ENCODE measurements at places on chromosomes 12 and 14.

DNA sequence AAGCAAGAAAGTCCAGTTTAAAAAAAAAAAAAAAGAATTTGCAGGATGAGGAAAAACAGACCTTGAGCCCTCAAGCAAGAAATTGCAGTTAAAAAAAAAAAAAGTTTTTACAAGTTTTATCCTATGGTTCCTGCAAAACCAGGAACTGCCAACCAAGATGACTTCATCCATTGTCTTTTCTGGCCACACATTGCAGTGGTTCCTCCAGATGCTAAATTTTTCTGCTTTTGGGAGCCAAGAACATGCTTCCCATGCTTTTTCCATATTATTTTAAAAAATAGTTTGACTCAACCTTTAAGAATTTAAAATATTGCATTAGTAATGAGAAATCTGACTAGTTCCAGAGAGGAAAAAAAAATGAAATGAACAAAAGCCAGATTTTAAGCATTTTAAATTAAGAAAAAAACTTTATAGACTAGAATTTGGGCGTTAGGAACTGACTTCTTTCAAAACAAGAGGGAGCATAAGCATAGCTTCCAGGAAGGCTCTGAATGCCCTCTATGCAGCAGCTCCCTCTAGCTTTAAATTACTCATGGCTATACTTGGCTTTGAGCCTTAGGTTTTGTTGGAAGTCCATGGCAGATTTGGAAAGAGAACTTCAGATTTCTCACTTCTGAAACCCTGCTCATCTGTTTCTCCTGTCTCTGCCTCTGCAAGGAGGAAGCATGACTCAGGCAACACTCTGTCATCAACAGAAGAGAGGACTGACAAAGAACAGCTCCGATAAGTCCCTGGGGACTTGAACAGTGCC lies 124.5 kb downstream of the GPR65 start:
- H3K4me3 ChIP-seq = no peak overlapping the region
- no peaks in the 10 kb centered on the region for H3K27me3 ChIP-seq
- H3K36me3 ChIP-seq = no peaks in the 10 kb centered on the region
- DNase-seq = peak; percentile 23
- H3K27ac ChIP-seq = no peak overlapping the region
- no peaks in the 10 kb centered on the region for H3K4me1 ChIP-seq

GRCh38 chr14:55249423-55249822 lies 21.8 kb upstream of the FBXO34 start:
- H3K4me3 ChIP-seq = no peak overlapping the region
- no peak overlapping the region for H3K27ac ChIP-seq
- DNase-seq = peak; percentile 72

- H3K27me3 ChIP-seq = no peaks in the 10 kb centered on the region
- no peak overlapping the region for H3K27ac ChIP-seq
- H3K4me3 ChIP-seq = no peak overlapping the region
- DNase-seq = no peak
Measured at GRCh38 chr14:20295067-20295466, 10.7 kb downstream of the TTC5 start.

- H3K27me3 ChIP-seq = peaks cover 9% of the 10 kb centered on the region
- H3K4me3 ChIP-seq = no peak overlapping the region
- DNase-seq = no peak
- H3K27ac ChIP-seq = no peak overlapping the region
Measured at GRCh38 chr12:115860619-115861018, 416.9 kb downstream of the MED13L start.

DNA sequence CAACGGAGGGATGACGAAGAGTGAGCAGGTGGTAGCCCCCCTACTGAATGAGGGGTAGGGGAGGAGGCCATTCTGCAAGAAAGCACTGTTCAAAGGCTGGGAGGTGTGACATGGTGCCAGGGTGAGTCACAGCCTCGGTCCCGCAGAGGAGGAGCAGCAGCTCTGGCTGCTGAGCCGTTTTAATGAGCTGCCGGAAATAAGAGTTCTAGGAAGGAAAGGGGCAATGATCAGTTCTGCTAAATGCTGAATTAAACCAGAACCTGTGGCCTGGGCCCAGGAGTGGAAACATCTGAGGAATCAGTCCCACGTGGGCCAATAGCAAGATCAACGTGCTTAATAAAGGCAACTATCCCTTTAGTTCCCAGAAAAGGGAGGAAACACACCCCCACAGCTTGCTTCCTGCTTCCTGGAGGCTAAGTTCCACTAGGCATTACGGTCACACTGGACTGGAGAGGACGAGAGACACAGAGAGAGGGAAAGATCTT lies 3.6 kb downstream of the ABCD4 start:
- H3K27me3 ChIP-seq = no peaks in the 10 kb centered on the region
- H3K27ac ChIP-seq = no peak overlapping the region
- peaks cover 31% of the 10 kb centered on the region for H3K36me3 ChIP-seq

DNA sequence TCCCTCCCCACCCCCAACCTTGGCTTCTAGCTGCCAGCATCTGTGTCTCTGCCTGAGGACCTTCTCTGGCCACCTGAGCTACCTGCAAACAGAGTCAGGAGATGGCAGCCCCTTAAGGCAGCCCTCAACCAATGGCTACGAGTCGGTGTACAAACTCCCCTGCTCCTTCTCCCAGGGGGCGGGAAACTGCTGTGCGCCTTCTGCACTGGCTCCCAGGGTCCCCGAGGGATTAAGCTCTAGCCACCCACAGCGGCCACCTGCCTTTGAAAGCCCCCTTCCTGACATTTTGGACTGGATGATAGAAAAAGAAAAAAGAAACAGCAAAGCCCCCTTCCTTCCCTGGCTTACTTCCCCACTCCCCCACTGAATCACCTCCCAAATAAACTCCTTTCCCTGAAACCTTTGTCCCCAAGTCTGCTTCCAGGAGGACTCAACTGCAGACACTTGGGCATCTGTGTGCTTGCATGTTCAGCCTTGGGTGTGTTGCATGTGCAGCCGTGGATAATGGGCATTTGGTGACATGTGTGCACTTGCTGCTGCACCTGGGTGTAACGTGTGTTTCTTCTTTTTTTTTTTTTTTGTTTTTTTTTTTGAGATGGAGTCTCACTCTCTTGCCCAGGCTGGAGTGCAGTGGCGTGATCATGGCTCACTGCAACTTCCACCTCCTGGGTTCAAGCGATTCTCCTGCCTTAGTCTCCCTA lies 6.0 kb downstream of the SDS start:
- H3K4me1 ChIP-seq = no peaks in the 10 kb centered on the region
- no peak overlapping the region for H3K4me3 ChIP-seq
- no peak for DNase-seq
- H3K36me3 ChIP-seq = no peaks in the 10 kb centered on the region

DNA sequence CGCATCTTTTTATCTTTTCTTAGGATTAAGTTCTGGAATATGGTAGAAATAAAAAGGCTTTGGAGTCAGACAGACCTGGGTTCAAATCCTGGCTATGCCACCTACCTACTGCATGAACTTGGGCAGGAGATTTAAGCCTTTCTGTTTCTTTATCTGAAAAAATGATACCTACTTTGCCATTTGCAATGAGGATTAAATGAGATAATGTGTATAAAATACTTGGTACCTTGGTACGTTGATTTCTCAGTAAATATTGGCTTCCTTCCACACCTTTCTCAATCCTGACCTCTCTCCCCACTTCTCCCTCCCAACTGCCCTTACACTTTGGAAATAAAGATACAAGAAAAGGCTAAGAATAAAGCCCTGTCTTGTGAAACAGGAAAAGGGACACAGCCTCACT lies 172.6 kb downstream of the PAX9 start:
- H3K27me3 ChIP-seq = no peaks in the 10 kb centered on the region
- H3K36me3 ChIP-seq = no peaks in the 10 kb centered on the region
- H3K4me3 ChIP-seq = no peak overlapping the region
- no peaks in the 10 kb centered on the region for H3K4me1 ChIP-seq

- no peak overlapping the region for H3K27ac ChIP-seq
- H3K36me3 ChIP-seq = no peaks in the 10 kb centered on the region
- no peaks in the 10 kb centered on the region for H3K4me1 ChIP-seq
- no peak for DNase-seq
Measured at GRCh38 chr14:55926007-55926406, 192.2 kb upstream of the PELI2 start.

- no peak overlapping the region for H3K4me3 ChIP-seq
- H3K27ac ChIP-seq = no peak overlapping the region
- no peak for DNase-seq
- no peaks in the 10 kb centered on the region for H3K27me3 ChIP-seq
- peaks cover 18% of the 10 kb centered on the region for H3K4me1 ChIP-seq
Measured at GRCh38 chr12:52049286-52049685, 2.0 kb upstream of the NR4A1 start.

DNA sequence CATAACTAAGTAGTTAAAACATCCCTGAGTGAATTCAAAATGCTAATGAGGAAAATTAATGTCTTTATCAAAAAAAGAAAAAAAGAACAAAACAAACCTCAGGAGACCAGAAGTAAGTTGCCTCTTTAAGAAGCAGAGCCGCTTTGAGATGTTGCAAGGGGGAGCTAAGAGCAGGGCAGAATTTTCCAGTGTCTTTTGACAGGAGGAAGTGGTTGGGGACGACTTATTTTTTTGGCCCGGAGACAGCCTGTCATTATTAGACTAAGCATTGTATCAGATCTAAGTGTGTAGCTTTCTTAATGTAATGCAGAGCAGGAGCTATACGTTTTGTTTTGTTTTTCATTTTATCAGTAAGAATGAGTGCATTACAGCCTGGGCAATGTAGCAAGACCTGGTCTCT lies 206.6 kb downstream of the CACNA1C start:
- H3K27me3 ChIP-seq = no peaks in the 10 kb centered on the region
- H3K36me3 ChIP-seq = no peaks in the 10 kb centered on the region
- no peak for DNase-seq
- no peak overlapping the region for H3K27ac ChIP-seq

GRCh38 chr12:106840243-106840642 lies 65.8 kb downstream of the RIC8B start:
- H3K27ac ChIP-seq = no peak overlapping the region
- no peak overlapping the region for H3K4me3 ChIP-seq
- peak; percentile 64 for DNase-seq
- peaks cover 5% of the 10 kb centered on the region for H3K4me1 ChIP-seq
- peaks cover 3% of the 10 kb centered on the region for H3K36me3 ChIP-seq

GRCh38 chr12:50120521-50120920 lies 8.5 kb downstream of the COX14 start:
- DNase-seq = no peak
- H3K27me3 ChIP-seq = no peaks in the 10 kb centered on the region
- H3K36me3 ChIP-seq = peaks cover 26% of the 10 kb centered on the region
- no peak overlapping the region for H3K4me3 ChIP-seq
